T-helper 2 cell treated with Interferon-gamma antibody and Interleukin-4, amounts not matched to agents 5 μg/mL and 100 μg/mL, for 36 hours (primary cell): ENCODE measurements at places on chromosomes 5 and 9.

- no peak for DNase-seq
- H3K27me3 ChIP-seq = peaks cover 13% of the 10 kb centered on the region
- no peak overlapping the region for H3K27ac ChIP-seq
- H3K36me3 ChIP-seq = no peaks in the 10 kb centered on the region
- no peak overlapping the region for H3K4me3 ChIP-seq
Measured at GRCh38 chr5:138594305-138595058, 19.3 kb upstream of the HSPA9 start.

DNA sequence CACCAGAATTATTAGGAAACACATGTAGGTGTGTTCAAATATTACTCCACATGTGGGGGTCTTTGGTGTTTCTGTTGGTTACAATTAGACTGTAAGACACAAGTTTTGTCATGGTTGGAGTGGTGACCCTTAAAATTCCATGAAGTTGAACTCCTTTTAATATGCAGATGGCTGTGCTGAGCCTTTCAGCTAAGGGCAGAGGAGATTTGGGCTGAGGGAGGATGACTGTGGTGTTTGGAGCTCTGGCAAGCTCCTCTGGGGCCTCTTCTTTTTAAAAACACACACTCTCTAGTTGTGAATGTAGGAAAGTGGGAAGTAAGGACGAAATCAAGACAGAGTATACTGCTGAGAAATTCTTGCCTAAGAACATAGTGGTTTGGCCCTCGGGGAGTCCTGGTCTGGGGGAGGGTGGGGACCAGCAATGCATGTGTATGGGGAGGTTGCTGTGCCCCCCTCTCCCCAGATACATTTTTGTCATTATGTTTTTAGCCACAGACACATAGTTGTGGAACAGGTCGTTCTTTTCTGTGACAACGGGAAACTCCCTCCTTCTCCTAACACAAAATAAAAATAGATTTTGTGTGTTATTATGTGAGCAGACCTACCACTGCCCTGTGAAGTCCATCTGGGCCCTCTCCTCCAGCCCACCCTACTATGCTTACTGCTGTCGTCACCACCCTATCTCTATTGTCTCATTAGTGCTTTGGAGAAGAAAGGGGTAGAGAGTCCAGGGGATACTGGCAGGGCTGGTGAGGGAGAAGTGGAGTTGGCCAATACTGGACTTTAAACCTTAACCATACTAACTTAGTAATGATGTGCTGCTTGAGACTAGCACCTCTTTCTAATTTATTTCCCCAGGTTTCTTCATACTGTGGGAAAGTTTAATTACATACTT lies 10.0 kb downstream of the SMARCA2 start:
- H3K36me3 ChIP-seq = peaks cover 50% of the 10 kb centered on the region
- peak overlapping the region; percentile 85 for H3K4me3 ChIP-seq
- DNase-seq = no peak

- no peaks in the 10 kb centered on the region for H3K27me3 ChIP-seq
- peak overlapping the region; percentile 87 for H3K27ac ChIP-seq
- peaks cover 18% of the 10 kb centered on the region for H3K4me1 ChIP-seq
- peak overlapping the region; percentile 97 for H3K4me3 ChIP-seq
Measured at GRCh38 chr5:121962958-121963357, 1.2 kb downstream of the SRFBP1 start.

DNA sequence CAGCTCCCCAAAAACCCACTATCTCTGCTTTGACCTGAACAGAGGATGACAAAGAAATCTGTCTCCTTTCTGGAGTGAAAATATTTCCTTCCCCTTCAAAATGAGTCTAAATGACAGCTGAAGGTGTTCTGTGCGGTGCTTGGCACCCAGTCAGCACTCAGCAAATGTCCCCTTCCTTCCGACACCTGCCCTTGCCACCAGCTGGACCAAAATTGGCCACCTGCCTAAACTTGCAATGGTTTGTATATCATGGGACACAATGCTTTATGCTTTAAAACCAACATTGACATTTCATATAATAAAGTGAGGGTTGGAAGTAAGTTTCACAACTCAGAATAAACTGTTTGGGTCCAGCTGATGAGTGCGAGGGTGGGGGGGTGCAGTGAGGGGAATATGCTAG lies 7.5 kb upstream of the TTC1 start:
- H3K4me1 ChIP-seq = no peaks in the 10 kb centered on the region
- H3K36me3 ChIP-seq = no peaks in the 10 kb centered on the region
- no peak overlapping the region for H3K4me3 ChIP-seq
- no peak overlapping the region for H3K27ac ChIP-seq

- H3K4me3 ChIP-seq = no peak overlapping the region
- no peaks in the 10 kb centered on the region for H3K4me1 ChIP-seq
- H3K36me3 ChIP-seq = peaks cover 48% of the 10 kb centered on the region
- DNase-seq = no peak
Measured at GRCh38 chr9:122244349-122244748, 15.6 kb upstream of the LHX6 start.

GRCh38 chr5:138659121-138659520 lies 83.9 kb upstream of the HSPA9 start:
- no peak overlapping the region for H3K4me3 ChIP-seq
- H3K36me3 ChIP-seq = no peaks in the 10 kb centered on the region
- DNase-seq = no peak
